ENCODE measurements at places on chromosomes 7 and 10.

DNA sequence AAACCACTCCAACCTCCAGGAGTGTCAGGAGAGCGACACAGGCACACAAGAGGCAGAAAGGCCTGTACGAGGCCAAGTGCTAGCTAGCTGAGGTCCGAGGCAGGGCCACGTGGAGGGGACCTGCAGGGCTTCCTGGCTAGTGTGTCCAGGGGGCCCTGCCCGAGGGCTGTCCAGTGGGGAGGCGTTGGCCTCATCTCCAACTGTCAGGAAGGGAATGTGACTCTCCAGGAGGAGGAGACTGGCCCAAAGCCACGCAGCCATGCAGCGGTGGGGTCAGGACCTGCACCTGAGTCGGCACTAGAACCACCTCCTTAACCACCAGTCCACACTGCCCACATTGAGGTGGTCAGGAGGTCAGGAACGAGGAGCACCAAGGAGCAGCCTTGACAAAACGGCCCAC is 32.3 kb upstream of the FXYD4 start:
- no peak for DNase-seq

DNA sequence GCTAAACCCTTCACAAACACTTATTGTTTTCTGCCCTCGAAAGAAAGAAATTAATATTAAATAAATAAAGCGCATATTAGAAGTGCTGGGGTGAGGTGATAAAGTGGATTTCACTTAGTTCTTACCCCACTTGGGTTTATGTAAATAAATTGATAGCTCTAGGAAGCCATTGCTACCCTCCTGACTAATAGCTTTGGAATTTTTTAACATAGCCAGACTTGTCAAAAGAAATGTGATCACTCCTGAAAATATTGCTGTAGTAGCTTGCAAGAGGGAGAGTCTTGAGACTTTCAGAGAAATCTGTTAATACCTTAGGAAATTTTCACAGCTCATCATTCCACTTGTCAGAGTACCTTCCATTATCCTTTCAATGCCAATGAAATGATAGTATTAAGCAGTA is 7.6 kb downstream of the ARL5B start:
- DNase-seq: no peak

GRCh38 chr7:121379930-121380329 is 16.2 kb downstream of the FAM3C start:
- no peak for DNase-seq

GRCh38 chr7:36894190-36894589 is 169.9 kb upstream of the AOAH start:
- no peak for DNase-seq

DNA sequence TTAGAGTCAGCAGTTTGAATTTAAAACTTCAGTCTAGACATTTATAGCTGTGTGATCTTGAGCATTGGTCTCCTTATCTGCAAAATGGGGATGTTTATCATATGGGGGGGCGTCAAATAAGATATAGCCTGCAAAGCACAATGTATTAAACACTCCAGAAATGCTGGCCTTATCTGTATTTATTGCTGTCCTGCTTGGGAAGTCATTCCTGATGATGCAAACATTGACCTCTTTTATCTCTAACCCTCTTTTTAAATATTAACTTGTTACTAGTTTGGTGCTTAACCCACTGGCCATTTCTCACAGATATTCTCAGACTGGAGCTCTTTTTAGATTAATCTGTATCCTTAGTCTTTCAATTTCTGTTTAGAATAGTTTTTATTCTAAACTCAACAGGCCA is 13.2 kb downstream of the MRPS33 start:
- no peak for DNase-seq

- DNase-seq: no peak
These were observed 168.9 kb upstream of the PHF14 start for GRCh38 chr7:10804770-10805169.

- no peak for DNase-seq
These were observed 61.4 kb upstream of the PPP1R3C start for GRCh38 chr10:91694170-91694794.

GRCh38 chr10:132138596-132138995 is 48.2 kb upstream of the DPYSL4 start:
- no peak for DNase-seq

DNA sequence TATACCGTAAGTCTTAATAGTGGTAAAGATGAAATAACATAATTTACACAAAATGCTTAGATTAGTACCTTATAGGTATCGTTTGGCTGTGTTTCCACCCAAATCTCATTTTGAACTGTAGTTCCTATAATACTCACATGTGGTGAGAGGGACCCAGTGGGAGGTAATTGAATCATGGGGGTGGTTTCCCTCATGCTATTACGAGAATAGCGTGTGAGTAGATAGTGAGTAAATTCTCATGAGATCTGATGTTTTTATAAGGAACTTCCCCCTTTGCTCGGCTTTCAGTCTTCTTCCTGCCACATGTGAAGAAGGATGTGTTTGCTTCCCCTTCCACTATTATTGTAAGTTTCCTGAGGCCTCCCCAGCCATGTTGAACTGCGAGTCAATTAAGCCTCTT is 426.3 kb upstream of the POT1 start:
- no peak for DNase-seq

DNA sequence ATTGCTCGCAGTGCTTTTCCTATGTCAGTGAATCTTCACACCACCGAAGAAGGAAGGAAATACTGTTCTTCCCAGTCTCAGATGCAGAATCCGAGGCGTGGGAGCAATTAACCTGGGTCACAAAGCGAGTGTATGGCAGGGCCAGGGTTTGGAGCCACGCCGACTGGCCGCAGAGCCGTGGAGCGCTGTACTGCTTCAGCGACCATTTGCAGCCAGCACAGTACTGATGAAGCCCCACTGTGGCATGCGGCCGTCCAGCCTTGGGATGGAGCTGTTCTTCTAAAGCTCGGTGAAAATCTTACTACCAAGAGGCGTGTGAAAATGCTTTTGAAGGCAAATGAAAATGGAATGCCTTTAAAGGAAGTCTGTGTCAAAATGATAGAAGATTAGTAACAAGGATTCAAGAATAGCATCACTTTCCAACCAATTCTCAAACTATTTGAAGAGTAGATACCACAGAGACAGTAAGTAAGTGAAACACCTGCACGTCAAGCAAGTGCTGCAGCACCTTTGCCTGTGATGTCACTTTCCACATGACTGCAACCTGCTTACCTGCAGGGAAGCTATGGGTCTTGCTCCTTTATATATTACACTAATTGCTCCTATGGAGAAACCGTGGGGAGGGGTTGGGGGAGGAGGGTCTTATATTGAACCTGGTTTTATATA is 4.9 kb downstream of the PPP2R2D start:
- DNase-seq: no peak

- DNase-seq: no peak
These were observed 129.5 kb downstream of the SDK1 start for GRCh38 chr7:3430588-3430987.

GRCh38 chr10:129626309-129626708 is 159.3 kb downstream of the MGMT start:
- no peak for DNase-seq

GRCh38 chr10:103793920-103794883 is 61.2 kb downstream of the SH3PXD2A start:
- DNase-seq: no peak

- DNase-seq: no peak
These were observed 180.7 kb upstream of the KLF14 start for GRCh38 chr7:130914554-130915294.

DNA sequence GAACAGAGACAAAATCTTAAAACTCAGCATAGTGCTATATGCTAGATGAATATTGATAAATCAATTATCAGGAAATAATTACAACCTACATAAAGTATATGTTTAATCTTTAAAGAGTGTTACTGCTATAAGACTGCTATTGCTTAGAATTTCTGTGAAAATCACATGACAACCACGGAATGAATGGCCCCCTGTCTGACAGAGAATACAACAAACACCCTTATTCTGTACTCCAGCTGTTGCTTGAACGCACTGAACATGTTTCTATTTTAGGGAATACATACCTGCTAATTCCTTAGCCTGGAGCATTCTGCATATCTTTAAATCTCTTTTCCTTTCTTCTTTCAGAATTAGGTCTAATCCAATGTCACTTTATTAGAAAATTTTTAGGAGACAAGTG is 452.4 kb upstream of the PHF14 start:
- no peak for DNase-seq

DNA sequence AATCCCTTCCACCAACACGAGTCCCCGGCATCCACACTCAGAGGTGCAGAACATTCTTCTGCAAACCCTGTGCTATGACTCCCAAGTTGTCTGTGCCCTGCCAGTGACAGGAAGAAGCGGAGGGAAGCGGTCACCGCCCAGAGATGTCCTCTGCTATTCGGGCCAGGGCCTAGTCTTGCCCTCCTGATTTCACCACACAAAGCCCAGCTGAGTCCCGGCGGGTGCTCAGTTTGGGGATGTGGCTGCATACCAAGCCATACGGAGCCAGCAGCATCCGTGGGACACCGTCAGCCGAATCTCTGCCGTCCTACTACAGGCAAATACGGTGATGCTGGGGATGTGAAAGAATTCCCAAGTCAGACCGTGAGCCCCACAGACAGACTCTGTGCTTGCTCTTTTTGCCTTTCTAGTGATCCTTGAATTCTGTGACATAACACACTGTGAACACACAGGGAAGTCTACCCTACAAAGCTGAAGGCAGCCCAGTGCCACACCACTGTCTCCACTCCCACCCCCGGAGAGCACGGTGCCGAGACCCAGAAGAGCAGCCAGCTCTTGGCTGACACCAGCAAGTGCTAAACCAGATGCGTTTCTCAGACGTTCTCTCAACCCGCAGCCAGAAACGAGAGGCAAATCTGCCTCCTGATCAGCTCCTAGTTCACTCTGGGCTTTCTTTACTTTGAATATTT is 2.0 kb downstream of the STK32C start:
- no peak for DNase-seq

GRCh38 chr10:22874189-22874854 is 53.5 kb upstream of the ARMC3 start:
- DNase-seq: no peak

DNA sequence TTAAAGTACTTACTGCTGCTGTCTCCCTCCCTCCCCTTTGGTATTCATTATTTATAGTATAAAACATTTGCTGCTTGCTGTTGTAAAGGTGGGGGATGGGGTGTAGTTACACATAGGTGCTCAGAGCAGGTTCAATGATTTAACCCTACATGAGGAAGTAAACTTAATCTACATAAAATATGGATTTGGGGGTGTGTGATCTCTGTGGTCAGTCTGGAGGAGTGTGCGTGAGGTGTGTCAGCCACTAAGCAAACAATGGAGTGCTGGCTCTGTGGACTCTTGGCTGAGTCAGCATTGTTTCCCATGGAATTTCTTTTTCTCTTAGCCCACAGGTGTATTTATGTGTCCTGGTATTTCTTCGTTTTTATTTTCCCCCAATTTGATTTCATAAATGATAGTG is 133.9 kb downstream of the AUTS2 start:
- DNase-seq: no peak

DNA sequence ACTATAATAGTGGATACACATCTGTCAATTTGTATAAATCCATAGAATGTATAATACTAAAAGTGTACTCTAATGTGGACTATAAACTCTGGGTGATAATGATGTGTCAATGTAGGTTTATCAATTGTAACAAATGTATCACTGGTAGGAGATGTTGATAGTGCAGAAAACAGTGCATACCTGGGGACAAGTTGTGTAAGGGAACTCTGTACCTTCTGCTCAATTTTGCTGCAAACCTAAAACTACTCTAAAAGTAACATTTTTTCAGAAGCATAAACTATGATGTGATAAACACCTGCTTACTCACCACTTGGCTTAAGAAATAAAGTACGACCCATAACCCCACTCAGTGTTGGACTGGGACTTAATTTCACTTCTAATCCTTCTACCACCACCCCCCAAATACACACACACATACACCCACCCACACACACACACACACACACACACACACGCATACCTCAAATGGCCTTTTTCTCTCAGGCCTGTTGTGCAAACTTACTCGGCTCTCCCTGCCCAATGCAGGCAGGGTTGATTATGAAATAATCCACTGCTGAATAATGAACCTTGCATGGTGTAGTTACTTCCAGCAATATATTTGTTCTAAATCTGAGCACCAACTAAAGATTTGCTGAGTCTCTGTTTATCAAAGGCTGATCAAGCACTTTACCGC is 154.1 kb upstream of the KMT2E start:
- no peak for DNase-seq

DNA sequence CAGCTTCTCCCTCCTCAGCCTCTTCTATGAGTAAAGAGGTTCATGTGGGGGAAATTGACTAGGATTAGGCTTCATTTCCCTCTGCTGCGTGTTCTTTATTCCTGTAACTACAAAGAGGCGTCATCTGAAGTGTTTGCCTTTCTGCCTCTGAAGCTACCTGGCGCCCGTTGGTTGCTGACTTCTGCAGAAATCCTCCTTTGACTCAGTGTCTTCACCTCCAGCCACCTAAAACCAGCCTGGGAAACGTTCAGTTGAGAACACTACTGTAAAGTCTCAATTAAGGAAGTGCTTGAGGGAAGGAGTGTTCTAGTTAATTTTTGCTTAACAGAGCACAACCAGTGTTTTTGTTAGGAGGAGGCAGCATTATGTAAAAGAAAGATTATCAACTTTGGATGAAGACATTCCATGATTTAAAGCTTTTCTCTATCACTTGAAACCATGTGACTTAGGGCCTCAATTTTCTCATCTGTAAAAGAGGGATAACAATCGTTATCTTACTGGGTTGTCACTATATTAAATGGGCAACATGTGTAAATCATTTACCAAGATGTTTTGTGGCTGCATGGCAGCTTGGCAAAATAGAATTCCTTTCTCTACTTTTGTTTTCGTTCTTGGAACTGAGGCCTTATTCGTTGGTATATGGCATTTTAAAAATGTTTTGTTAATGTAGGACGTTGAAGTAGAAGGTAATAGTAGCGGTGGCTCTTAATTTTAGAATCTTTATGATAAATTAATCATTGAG is 642.9 kb downstream of the SDK1 start:
- DNase-seq: no peak

DNA sequence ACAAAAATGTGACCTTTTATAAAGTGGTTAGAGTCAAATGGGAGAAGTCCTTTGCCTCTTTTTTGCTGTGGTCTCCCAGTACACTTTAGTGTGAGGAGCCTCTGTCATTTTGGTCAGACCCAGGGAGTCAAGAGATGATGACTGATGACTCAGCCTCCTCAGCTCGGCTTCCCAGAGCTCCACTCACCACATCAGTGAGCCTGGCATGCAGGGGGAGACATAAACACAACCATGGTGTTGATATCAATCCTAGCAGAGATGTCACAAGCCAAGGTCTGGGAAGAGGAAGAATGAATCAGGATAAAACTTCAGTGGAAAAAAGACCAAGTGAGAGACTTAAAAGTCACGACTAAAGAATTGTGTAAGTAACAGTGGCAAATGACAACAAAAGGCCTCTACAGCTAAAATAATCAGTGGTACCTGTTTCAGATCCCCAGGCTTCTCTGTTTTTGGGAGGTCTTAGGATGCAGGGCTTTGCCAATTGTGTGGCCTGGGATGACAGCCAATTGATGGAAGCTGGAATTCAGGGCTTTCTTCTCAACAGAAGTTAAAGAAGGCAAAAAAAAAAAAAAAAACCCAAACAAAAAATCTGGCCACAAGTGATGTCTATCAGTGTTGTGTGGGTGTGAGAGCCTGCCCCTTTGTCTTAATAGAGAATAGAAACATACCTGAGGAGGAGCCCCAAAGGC is 50.2 kb downstream of the TFAM start:
- no peak for DNase-seq

- peak; percentile 6 for DNase-seq
These were observed 1.4 kb downstream of the EPHB4 start for GRCh38 chr7:100825751-100826513.

All from D721Med (cell line).